ENCODE measurements at places on chromosomes 5 and 9. TPM values are rescaled to one million over a fixed set of nuclear protein-coding genes. Genes with fewer than 3 reads are reported as not detected.

The COL15A1 gene
- 4.2 TPM for polyA plus RNA-seq

The RANBP3L gene
- 0.25 TPM for polyA plus RNA-seq

The CCDC171 gene
- polyA plus RNA-seq = 0.27 TPM

The TAF11L8 gene
- not detected for polyA plus RNA-seq

The CA9 gene
- 0.09 TPM for polyA plus RNA-seq

The ADAMTS2 gene
- 3.5 TPM for polyA plus RNA-seq

The THBS4 gene
- polyA plus RNA-seq = 1.2 TPM

The PCDHB11 gene
- polyA plus RNA-seq = not detected

The MACIR gene
- 23.7 TPM for polyA plus RNA-seq

The IFNA2 gene
- polyA plus RNA-seq = not detected

The C9 gene
- 0.06 TPM for polyA plus RNA-seq

The ACTBL2 gene
- not detected for polyA plus RNA-seq

The TMOD1 gene
- 9.9 TPM for polyA plus RNA-seq

The OCLN gene
- polyA plus RNA-seq = 16.2 TPM

The OLFM1 gene
- 36.5 TPM for polyA plus RNA-seq

The MARCHF3 gene
- polyA plus RNA-seq = 6.4 TPM

The ENHO gene
- polyA plus RNA-seq = 1.8 TPM

The HNRNPH1 gene
- polyA plus RNA-seq = 190 TPM

The DNM1 gene
- polyA plus RNA-seq = 6.5 TPM

The CNTFR gene
- 1.1 TPM for polyA plus RNA-seq

The SPINK5 gene
- polyA plus RNA-seq = 0.66 TPM

The SLCO6A1 gene
- polyA plus RNA-seq = not detected

The FAM151B gene
- polyA plus RNA-seq = 0.73 TPM

The SPZ1 gene
- not detected for polyA plus RNA-seq

The ANGPTL2 gene
- 0.45 TPM for polyA plus RNA-seq

The NKD2 gene
- 0.81 TPM for polyA plus RNA-seq

The FSTL4 gene
- not detected for polyA plus RNA-seq

The TLX3 gene
- polyA plus RNA-seq = not detected

The GABRB2 gene
- 0.22 TPM for polyA plus RNA-seq

The CD14 gene
- 3.1 TPM for polyA plus RNA-seq

The SHOC1 gene
- 0.04 TPM for polyA plus RNA-seq

The ZNG1F gene
- 12.3 TPM for polyA plus RNA-seq

The OSMR gene
- polyA plus RNA-seq = 0.22 TPM

The KIF12 gene
- 61.3 TPM for polyA plus RNA-seq

The TMC1 gene
- 0.25 TPM for polyA plus RNA-seq

The ZDHHC11 gene
- polyA plus RNA-seq = 5.1 TPM

The KIF27 gene
- 1.6 TPM for polyA plus RNA-seq

The CAPSL gene
- not detected for polyA plus RNA-seq

The PDZD2 gene
- polyA plus RNA-seq = not detected

The CDKN2B gene
- 81.4 TPM for polyA plus RNA-seq

The PLAC8L1 gene
- not detected for polyA plus RNA-seq

The TAF1L gene
- polyA plus RNA-seq = not detected

The DMRT3 gene
- polyA plus RNA-seq = not detected

The ROR2 gene
- 5.6 TPM for polyA plus RNA-seq

The ZNF474 gene
- 0.04 TPM for polyA plus RNA-seq

The SPATA31D4 gene
- not detected for polyA plus RNA-seq

The PNPLA7 gene
- polyA plus RNA-seq = 8.8 TPM

The ADAMTS13 gene
- 6.5 TPM for polyA plus RNA-seq

The NUP155 gene
- polyA plus RNA-seq = 1.1 TPM

The PHF24 gene
- 0.15 TPM for polyA plus RNA-seq

The TYRP1 gene
- polyA plus RNA-seq = 1.6 TPM

The CCNI2 gene
- polyA plus RNA-seq = 7.3 TPM

Measured in small intestine (tissue), 16 donors.